ENCODE measurements at places on chromosomes 11 and 22. TPM values are rescaled to one million over a fixed set of nuclear protein-coding genes. Genes with fewer than 3 reads are reported as not detected.

The SPINDOC gene
- total RNA-seq = 33.7 TPM

The CRYBB3 gene
- total RNA-seq = not detected

- DNase-seq = no peak
- H3K36me3 ChIP-seq = no peaks in the 10 kb centered on the region
- no peak overlapping the region for H3K4me3 ChIP-seq
- H3K4me1 ChIP-seq = no peaks in the 10 kb centered on the region
- H3K27ac ChIP-seq = no peak overlapping the region
- no peaks in the 10 kb centered on the region for H3K27me3 ChIP-seq
Measured at GRCh38 chr11:105781807-105782206, 171.9 kb downstream of the GRIA4 start.

DNA sequence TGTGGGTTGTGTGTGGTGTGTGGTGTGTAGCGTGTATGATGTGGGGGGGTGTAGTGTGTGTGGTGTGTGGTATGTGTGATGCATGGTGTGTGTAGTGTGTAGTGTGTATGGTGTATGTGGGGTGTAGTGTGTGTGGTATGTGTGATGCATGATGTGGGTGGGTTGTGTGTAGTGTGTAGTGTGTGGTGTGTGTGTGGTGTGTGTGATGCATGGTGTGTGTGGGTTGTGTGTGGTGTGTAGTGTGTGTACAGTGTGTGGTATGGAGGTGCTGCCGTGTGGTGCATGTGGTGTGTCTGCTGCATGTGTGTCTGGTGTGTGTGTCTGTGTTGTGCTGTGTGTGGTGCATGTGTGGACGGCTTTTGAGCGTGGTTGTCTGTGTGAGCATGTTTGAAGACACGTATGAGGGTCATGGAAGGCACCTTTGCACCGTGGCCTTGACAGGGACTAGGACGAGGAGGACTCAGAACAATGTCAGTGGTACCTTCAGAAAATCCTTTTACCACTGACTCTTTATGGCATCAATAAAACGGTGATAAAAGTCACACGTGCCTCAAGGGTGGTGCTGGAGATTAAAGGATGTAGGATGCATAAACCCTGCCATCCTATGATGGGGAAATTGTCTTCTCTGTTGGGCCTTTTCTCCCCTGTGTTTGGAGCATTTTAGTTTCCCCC, 328.7 kb upstream of the B3GAT1 start:
- no peaks in the 10 kb centered on the region for H3K36me3 ChIP-seq
- H3K27me3 ChIP-seq = peaks cover 24% of the 10 kb centered on the region
- no peak for DNase-seq
- no peak overlapping the region for H3K27ac ChIP-seq
- H3K4me3 ChIP-seq = no peak overlapping the region

- H3K27ac ChIP-seq = no peak overlapping the region
- peaks cover 7% of the 10 kb centered on the region for H3K4me1 ChIP-seq
- DNase-seq = no peak
- H3K36me3 ChIP-seq = no peaks in the 10 kb centered on the region
- no peak overlapping the region for H3K4me3 ChIP-seq
Measured at GRCh38 chr22:31938296-31938695, 6.0 kb upstream of the YWHAH start.
